Stimulated activated CD4-positive, alpha-beta T cell treated with anti-CD3 and anti-CD28 coated beads, TNF-alpha, amount 100 ng/mL, for 48 hours (primary cell): ENCODE measurements at places on chromosomes 3 and 15.

- no peak for DNase-seq
Measured at GRCh38 chr3:78818161-78818985, 949.4 kb downstream of the ROBO1 start.

GRCh38 chr3:47984075-47984728 is 32.0 kb downstream of the MAP4 start:
- no peak for DNase-seq

- DNase-seq = no peak
Measured at GRCh38 chr3:152937234-152937633, 102.3 kb downstream of the P2RY1 start.

- no peak for DNase-seq
Measured at GRCh38 chr3:58569287-58570001, 7.7 kb downstream of the FAM107A start.

- DNase-seq = no peak
Measured at GRCh38 chr3:196054661-196055060, 27.2 kb downstream of the TFRC start.

DNA sequence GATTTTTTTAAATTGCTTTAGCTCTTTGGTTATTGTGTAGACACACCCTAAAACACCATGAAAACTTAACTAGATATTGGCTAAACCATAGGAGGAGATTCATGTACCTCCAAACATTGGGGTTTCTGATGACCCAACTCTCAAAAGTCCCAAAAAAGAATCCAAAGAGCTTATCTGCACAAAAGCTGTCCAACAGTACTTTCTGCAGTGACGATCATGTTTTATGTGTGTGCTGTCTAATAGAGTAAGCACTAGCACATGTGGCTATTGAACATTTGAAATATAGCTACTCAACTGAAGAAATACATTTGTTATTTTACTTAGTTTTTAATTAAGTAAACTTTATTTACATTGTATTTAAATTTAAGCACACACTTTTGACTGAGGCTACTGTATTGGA is 818.2 kb upstream of the LMCD1 start:
- DNase-seq = no peak

- no peak for DNase-seq
Measured at GRCh38 chr3:174329321-174329720, 529.8 kb upstream of the NAALADL2 start.

DNA sequence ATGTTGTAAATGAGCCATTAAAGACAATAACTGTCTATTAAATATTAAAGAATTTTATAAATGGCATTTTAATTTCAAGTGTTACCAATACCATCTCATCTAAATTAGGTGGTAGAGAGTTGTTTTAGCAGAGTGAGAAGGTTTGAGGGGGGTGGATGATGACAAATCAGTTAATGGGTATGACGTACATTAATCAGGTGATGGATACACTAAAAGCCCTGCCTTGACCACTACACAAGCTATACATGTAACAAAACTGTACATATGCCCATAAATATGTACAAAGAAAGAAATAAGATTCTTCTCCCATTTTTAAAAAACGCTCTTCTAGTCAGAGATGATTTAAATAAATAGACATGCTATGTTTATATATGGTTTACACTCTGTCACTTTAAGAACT is 40.0 kb downstream of the TAFA4 start:
- no peak for DNase-seq

DNA sequence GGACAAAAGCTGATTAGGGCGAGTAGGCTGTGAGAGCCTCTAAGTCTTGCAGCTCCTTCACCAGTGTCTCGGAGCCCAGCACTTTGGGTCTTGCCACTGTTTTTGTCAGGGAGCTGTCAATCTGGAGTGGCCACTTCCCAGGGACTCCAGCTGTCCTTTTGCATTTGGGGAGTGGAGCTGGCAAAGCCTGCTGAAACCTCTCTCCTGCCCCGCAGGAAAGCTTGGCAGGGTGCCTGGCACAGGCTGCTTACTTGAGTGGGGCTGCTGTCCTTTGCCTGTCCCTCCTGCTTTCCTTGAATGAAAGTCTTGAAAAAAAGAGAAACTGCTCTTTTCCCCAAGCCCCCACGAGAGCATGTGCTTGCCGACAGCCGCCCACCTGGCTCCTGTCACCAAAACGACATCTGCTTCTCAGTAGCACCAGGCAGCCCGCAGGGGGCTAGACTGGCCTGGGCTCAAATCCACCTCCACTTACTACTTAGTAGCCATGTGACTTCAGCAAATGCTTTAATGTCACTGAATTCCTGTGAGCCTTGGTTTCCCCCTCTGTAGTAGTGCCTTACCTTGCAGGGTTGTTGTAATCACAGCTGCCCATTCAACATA is 13.7 kb downstream of the USP13 start:
- no peak for DNase-seq

GRCh38 chr3:75012791-75013331 is 398.4 kb upstream of the CNTN3 start:
- DNase-seq = no peak

DNA sequence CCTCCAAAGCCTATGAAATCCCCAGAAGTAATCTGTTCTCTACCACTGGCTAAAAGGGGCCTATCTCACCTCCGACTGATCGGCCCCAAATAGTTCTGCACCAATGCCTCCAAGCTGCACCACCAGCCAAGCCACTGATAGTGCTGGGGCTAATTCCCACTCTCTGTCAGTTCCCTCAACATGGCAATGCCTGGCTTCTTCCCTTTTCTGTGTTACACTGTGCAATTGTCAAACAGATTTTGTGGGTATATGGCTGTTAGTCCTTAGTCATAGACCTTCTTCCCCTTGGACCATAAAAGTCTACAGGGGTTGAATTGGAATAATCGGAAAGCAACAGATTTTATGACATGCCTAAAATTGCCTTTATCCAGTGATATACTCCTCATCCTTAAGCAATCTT is 9.3 kb upstream of the UBE2E2 start:
- no peak for DNase-seq

- DNase-seq = peak; percentile 61
Measured at GRCh38 chr15:74955796-74956647, 550 bp downstream of the RPP25 start.

GRCh38 chr3:156631323-156631722 is 43.1 kb upstream of the TIPARP start:
- DNase-seq = no peak

DNA sequence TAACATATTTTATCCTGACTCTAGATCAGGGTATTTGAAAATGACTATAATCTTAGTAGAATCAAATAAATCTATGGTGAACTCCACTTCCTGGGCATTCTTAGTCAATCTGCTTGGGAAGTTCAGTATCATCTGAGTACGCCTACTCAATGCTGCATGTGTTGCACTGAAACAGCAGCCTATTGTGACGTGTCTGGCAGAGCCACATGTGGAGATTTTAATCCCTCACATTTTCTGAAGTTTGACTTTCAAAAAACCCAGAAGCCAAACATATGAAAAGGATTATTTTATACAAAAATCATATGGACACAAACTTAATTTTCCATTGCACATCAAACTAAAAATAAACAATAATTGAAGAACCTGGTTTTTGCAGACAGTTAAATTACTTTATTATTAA is 798.3 kb downstream of the ROBO1 start:
- no peak for DNase-seq

DNA sequence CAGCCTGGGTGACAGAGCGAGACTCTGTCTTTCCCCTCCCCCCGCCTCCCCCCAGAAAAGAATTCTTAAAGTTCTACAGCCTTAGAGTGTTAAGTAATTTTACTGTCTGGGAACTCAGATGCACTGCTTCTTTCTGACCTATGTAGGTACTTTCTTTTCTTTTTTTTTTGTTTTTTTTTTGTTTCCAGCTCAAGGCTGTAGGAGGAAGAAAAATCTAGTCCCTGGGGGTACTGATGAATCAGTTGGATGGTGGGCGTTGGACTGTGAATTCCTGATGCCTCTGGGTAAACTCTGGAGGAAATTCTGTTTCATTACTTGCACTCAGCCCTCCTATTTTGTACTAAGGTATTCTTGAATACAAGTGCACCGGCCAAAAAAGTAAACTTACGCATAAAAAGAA is 10.8 kb downstream of the GHRL start:
- DNase-seq = no peak

DNA sequence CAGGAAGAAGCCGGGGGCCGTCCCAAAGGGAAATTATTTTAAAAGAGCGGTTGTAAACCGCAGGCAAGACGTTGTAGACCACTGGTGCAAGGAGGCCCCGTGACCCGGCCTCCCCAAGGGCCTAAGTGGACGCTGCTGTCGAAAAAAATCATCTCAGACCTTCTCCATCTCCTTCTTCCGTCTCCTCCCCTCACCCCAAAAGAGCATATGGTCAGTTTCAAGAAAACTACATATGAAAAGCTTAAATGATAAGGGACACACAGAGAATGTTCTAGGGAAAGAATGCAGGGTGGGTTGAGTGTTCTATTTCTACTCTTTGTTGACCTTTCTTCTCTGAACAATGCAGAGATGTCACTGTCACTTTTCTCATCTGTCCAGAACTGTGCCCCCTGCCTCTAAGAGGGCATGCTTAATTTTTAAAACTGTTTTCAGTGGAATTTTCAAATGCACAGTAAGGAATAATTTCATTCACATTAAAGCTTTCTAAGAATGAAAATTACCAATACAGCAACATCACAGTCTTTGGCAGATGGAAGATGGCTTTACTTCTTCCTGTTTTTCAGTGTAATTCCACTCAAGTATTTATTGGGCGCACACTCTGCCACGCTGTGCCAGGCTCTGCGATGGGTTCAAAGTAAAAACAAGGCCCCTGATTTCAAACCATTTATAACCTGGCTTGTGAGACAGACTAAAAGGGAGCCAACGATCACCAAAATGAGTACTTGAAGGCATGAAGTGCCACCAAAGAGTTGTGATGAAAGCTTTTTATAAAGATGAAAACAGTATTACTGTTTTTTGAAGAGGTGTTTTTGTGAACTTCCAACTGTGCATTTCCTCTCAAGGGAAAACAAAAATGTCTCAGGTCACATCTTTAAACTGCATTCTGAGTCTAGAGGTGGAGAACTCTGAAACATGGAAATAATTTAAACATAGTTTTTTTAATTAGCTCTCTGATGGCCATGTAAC is 891 bp upstream of the TOP2B start:
- DNase-seq = no peak

- no peak for DNase-seq
Measured at GRCh38 chr3:138768125-138768524, 66.6 kb downstream of the PIK3CB start.

DNA sequence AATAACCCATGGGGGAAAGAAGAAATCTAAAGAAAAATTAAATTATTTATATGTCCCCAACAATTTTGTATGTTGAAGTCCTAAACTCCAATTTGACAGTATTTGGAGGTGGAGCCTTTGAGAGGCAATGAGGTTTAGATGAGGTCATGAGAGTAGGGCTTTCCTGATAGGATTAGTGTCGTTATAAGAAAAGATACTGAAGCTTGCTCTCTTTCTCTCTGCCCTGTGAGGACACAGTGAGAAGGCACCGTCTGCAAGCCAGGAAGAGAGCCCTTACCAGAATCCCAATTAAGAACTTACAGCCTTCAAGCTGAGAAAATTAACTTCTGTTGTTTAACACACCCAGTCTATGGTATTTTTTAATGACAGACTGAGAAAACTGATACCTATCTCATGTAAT is 16.1 kb upstream of the OR5AC2 start:
- DNase-seq = no peak

- peak; percentile 28 for DNase-seq
Measured at GRCh38 chr3:101849714-101850245, 466 bp downstream of the NFKBIZ start.

DNA sequence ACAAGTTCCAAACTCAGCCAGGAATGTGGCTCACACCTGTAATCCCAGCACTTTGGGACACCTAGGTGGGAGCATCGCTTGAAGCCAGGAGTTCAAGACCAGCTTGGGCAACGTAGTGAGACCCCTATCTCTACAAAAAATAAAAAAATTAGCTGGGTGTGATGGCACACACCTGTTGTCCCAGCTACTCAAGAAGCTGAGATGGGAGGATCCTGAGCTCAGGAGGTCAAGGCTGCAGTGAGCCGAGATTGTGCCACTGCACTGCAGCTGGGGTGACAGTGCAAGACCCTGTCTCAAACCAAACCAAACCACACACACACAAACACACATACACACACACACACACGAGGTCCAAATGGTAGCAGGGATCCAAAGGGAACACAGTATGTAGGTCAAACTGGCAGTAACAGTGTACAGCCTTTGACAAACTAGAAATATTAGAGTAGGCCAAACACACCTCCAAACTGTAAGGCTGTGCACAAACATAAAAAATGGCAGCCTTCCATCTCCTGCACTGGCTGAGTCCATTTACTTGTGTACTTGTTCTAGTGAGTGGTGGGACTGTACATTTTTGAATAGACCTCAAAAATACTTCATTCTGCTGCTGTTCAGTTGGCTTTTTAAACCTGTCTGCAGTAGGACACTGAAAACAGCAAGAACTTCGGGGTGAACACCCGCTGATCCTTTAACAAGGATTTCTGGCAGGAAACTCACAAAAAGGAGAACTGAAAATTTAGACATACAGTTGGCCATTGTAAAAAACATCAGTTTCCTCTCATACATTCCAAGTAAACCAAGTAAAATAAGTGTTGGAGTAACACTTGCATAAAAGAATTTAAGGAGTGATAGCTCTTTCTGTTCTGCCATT is 33.6 kb downstream of the INTS14 start:
- DNase-seq = no peak
